ENCODE measurements at places on chromosomes 6 and 20.
A peak's percentile ranks its signal among the peaks of the same experiment; 100 is the strongest.

GRCh38 chr6:150547502-150548222, 52.0 kb upstream of the PLEKHG1 start:
- DNase-seq: no peak

DNA sequence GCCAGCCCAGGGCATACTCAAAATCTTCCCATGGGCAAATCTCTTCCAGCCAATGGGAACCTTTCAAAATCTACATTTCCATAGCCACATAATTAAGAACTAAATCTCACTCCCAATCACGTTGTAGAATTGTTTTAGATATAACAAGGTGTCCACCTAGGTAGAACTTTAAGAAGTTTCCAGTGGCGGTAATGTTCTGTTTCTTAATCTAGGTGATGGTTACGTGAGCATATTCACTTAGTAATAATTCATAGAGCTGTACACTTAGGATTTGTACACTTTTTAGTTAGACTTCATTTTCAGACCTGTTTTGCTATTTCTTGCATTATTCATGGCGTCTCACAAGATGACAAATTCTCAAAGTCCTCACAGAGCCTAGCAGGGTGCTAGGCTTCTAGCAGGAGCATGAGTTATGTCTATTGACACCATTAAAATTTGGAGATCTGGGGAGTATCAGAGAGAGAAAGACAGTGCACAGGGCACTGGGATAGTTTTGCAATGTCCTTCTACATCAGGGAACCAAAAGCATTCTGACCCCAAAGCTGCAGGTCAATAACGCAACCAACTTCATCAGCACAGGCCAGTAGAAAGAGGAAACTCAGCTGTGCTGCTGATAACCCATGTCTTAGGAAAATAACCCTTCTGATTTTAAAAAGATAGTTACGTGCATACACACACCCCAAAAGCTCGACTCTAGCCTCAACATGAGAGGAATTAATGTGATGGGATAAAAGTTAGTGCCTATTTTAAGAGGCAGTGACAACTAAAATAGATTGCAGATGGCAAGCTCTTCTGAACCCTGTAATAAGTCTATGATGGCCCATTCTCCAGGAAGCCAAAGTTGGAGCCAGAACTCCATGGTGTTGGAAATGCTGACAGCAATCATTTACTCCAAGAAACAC, 518.1 kb upstream of the JARID2 start:
- DNase-seq: no peak

- DNase-seq: no peak
Observed at GRCh38 chr20:22815603-22816315, 219.4 kb upstream of the SSTR4 start.

- DNase-seq: peak; percentile 75
Observed at GRCh38 chr20:32470025-32470861, 112.1 kb downstream of the ASXL1 start.

- DNase-seq: peak; percentile 25
Observed at GRCh38 chr6:17066610-17067009, 35.2 kb upstream of the STMND1 start.

DNA sequence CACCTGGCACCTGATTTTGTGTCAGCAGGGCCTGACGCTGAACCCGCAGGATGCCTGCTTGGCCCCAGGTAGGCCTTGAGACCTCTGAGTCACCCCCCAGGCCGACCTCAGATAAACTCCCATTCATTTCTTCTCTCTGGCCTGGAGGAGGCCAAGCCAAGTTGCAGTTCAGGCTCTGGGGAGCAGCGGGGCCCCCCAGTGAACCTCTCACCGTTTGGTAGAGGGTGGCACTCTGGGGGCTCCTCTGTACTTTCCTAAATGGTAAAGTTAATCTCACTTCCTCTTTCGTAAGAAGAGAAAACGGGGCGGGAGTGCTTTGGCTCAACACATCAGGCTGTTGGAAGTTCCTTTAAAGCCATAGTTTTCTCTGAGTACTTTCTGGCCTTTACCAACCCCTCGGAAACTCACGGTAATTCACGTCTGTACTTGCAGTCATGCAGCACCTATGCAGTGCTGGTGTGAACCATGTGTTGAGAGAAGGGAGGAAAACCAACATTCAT, 2.8 kb downstream of the SIRPA start:
- DNase-seq: peak; percentile 31

GRCh38 chr6:53822401-53823125, 27.8 kb downstream of the LRRC1 start:
- no peak for DNase-seq

GRCh38 chr6:40620574-40621240, 33.5 kb upstream of the LRFN2 start:
- no peak for DNase-seq
